ENCODE measurements at places on chromosomes 12 and 14.

DNA sequence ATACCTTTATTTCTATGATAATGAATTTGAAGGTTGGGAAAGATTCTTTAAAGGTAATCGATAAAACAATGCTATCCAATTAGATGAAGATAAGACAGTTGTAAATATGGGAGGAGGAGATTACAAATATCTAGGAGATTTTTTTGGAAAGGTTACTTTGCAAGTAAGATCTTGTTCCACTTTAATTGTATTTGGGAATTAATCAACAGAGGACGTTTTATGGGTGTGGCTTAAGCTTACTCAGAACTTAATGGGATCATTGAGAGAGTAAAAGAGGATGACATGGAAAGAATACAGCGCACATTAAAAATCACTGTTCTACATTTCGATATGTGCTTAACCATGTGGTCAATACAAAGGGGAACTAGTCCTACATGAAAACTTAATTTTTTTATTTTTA, 3.5 kb upstream of the LRIG3 start:
- DNase-seq: no peak

DNA sequence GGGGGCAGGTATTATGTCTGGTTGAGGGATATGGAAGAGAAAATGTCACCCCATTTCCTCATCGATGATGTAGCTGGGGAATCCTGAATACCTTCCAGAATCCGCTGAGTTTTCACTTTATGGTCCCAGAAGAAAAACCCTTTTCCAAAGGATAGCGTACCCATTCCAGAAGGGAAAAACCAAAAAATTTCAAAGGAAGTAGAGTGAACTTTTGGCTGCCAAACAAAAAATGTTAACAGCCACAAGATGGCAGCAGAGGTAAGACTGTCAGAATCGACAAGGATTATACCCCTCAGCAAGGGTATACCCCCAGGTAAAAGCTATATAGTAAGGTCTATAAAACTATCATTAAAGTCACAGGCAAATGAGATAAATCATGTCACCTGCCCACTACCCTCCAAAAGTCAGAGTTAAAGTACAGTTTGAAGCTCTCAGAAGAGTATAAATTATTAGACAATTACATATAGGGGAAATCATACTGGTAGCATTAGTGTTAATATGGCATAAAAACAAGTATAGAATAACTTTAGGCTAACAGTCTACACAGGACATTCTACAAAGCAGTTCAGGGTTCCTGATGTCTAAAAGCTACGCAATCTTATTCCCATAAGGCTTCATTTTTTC, 18.0 kb downstream of the ACIN1 start:
- DNase-seq: peak; percentile 71

DNA sequence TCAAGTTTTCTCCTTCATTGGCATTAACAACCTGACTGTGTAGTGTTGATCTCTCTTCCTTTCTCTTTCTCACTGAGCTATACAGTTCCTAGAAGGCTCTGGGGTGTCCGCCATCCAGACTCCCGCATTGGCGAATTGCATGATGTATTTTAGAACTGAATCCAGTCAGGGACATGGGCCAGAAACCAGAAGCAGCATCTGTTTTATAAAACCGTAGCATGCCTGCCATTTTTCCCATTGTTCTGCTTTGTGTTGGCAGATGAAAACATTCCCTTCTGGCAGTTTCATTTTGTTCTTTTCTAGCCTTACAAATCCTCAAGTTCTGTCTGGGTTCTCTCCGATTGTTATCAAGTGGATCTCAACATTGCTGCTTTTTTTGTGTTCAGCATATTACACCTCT, 268.3 kb upstream of the SEL1L start:
- DNase-seq: no peak

- DNase-seq: no peak
These were observed 73.6 kb downstream of the SRGAP1 start for GRCh38 chr12:63917864-63918799.

GRCh38 chr14:66745078-66745477, 237.1 kb downstream of the GPHN start:
- no peak for DNase-seq
